Activated naive CD8-positive, alpha-beta T cell treated with anti-CD3 and anti-CD28 coated beads for 36 hours (primary cell): ENCODE measurements at places on chromosomes 1 and 21. TPM values are rescaled to one million over a fixed set of nuclear protein-coding genes. Genes with fewer than 3 reads are reported as not detected.

KTI12 gene
- total RNA-seq, result 18.1 TPM

CRP gene
- total RNA-seq, result not detected

MX2 gene
- total RNA-seq, result 30.2 TPM

RCAN1 gene
- total RNA-seq, result 13.2 TPM

CFHR2 gene
- not detected for total RNA-seq

NFYC gene
- total RNA-seq, result 58.2 TPM

FAM167B gene
- total RNA-seq, result not detected

BRWD1 gene
- 18.2 TPM for total RNA-seq

LCE1F gene
- total RNA-seq, result not detected

OR2L8 gene
- not detected for total RNA-seq

HTR1D gene
- total RNA-seq, result not detected

GBP4 gene
- total RNA-seq, result 76.4 TPM

TRAF3IP3 gene
- total RNA-seq, result 204 TPM

CNIH4 gene
- total RNA-seq, result 53.2 TPM

FCRL6 gene
- not detected for total RNA-seq

GRIK1 gene
- not detected for total RNA-seq
